Umbilical cord (tissue), 2 donors: ENCODE measurements at places on chromosomes 12 and 14. TPM values are rescaled to one million over a fixed set of nuclear protein-coding genes. Genes with fewer than 3 reads are reported as not detected.

Gene MYL2
- not detected for total RNA-seq

Gene PMCH
- 0.96 TPM for total RNA-seq

Gene SNRNP35
- 14.4 TPM for total RNA-seq

Gene TAS2R19
- total RNA-seq = 21.9 TPM

Gene TESPA1
- total RNA-seq = 2.2 TPM

Gene CDC42BPB
- total RNA-seq = 99.7 TPM

Gene IFNG-AS1
- 3.9 TPM for total RNA-seq

Gene DDIT3
- 20.7 TPM for total RNA-seq

Gene CCT2
- total RNA-seq = 142 TPM

Gene PKP2
- 45.7 TPM for total RNA-seq

Gene PAX9
- 2.9 TPM for total RNA-seq

Gene ASIC1
- total RNA-seq = 1.7 TPM

Gene SLC17A8
- 1.7 TPM for total RNA-seq

Gene OLR1
- total RNA-seq = 14.9 TPM
